ENCODE measurements at places on chromosomes 4 and X.
A peak's percentile ranks its signal among the peaks of the same experiment; 100 is the strongest.

GRCh38 chrX:106927700-106928099 lies 7.5 kb downstream of the CLDN2 start:
- DNase-seq: peak; percentile 54

DNA sequence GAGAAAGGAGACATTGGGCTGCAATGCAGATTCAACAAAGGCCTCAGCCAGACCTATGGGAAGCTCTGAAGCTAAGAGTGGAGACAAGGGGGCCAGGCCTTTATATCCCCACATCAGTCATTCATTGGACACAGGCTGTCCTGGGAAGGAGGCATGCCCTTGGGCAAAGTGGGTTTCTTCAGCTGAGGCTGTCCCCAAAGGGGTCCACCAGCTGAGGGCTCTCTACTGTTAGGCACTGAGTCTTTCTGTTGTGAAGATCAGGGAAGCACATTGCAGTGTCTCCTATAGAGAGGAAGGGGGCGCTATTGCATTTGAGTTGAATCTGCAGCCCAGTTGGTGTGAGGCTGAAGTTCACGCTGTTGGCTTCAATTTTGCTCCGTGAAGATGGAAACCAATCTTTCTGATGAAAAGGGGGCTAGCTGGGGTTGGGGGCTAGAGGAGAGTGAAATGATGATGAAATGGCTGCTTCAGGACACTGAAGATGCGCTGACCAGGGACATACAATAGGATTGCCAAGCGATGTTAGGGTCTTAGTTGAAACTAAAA lies 48.0 kb downstream of the SLC25A5 start:
- peak; percentile 1 for DNase-seq

DNA sequence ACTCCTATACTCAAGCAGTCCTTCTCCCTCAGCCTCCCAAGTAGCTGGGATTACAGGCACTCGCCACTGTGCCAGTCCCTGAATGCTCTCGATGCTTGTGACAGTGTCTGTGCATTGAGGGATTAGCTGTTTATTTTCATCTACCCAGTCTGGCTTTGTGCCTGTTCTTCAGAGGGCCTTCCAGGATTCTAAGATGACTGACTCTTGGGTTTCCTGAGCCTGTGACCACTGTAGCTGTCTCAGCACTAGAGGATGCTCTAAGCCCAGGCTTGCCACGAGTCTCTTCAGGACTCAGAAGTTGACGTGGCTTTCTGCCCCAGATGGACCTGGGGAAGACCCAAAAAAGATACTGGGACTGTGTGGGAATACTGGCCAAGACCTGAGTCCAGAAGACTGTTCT lies 201.4 kb downstream of the ARHGAP10 start:
- DNase-seq: no peak

DNA sequence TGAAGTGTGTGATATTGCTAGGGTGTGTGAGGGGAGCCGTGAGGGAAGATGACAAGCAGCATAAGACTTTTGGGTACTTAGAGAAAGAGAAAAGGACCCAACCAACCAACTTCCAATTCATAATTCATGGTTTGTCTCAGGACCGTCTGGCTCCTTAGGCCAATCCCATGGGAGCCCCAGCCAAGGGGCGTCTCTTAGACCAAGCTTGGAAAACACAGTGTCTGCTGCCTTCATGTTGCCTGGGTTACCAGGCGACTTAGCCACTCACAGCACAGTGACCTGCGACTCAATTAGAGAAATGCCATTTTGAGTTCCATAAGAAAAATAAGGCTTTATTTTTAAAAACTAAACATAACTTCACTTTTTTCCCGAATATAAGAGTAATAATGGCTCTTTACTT lies 32.7 kb downstream of the BST1 start:
- DNase-seq: no peak

DNA sequence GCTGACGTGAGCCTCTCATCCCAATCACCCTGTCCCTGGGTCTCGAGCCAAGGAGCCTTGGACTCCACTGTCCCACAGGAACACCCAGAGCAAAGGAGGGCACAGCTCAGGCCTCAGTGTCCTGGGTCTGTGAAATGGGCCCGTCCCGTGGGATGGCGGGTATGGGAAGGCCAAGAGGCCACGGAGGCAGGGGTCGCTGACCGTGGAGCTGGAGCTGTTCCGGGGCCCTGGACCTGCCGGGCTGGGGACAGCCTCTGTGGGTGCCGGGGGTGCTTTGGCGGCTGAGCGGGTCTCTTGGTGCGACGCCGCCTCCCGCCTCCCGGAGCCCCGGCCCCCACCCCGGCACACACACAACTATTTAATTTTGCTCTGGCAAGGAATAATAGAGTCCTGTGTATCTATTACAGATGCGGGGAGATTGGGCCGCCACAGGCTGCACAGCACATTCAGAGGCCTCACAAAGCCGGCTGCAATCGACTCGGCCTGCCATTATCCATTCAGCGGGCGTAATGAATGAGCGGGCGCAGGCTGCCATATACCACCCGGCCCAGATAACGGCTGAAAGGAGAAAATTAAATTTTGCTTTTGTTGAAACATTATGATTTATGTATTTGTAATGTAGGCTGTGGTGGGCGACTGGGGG lies 83.9 kb upstream of the NKX1-1 start:
- no peak for DNase-seq

DNA sequence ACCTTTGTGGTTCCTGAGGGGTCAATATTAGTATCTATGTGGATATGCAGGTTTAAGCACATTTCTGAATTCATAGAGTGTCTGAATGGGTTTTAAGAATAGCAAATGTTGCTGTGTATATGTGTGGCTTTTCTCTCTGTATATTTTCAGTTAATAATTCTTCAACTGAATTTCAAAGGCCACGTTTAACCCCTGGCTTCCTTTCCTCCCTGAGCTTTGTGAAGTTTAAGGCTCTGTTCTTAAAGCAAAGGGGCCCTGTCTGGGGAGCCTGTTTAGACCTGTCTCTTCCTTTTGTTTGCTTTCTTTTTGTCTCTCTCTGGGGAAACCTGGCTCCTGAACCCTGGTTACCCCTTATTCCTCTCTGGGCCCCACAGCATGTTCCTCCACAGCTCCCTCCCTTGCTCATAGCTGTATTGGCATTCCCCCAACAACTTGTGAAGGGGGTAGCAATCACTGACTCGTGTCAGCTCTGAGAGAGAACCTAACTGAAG lies 139.1 kb downstream of the COL4A6 start:
- DNase-seq: no peak

DNA sequence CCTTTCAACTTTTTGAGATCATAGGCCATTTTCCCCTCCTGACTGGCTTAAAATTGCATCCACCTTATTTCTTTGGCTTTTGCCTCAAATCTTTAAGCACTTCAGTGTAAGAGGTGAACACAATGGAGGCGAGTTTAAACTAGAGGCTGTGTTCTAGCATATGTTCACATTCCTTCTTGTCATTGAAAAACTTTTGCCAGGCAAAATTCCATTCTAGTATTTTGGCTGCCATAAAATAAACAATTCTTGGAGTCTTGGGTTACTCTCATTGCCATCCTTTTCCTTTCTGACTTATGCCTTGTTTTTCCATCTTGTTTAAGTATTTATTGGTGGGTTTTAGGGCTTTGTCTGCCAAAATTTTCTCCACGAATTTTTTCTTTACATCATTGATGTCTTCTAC lies 137.3 kb upstream of the ANXA10 start:
- DNase-seq: no peak
